Mucosa of descending colon (tissue), 3 donors: ENCODE measurements at places on chromosomes 4 and X. TPM values are rescaled to one million over a fixed set of nuclear protein-coding genes. Genes with fewer than 3 reads are reported as not detected.

GRCh38 chr4:126124818-126125217 is 810.1 kb downstream of the FAT4 start:
- DNase-seq, result no peak

GRCh38 chr4:76197031-76197743 is 16.4 kb downstream of the SCARB2 start:
- DNase-seq, result no peak

DNA sequence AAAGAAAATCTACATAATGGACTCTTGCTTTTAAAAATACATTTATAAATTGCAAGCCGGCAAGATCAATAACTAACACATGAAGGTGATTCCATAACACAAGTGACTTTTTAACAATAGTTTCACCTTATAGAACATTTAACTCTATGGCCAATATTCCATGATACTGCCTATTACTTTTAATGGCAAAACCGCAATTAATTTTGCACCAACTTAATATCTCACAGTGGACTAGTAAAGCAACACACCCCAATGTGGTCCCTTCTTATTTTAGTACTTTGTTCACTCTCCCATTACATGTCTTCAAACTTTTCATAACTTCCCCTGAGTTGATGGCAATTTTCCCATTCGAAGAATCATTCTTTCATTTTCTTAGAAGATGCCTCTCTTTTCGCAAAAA is 351.6 kb upstream of the F9 start:
- no peak for DNase-seq

- no peak for DNase-seq
Observed at GRCh38 chrX:119708936-119709335, 16.0 kb upstream of the SEPTIN6 start.

GRCh38 chrX:40267334-40268187 is 169.8 kb upstream of the BCOR start:
- DNase-seq, result no peak

GRCh38 chr4:126991965-126992364 is 640.8 kb upstream of the INTU start:
- DNase-seq, result no peak

GRCh38 chrX:108704839-108705238 is 31.5 kb downstream of the IRS4 start:
- DNase-seq, result no peak

- DNase-seq, result no peak
Observed at GRCh38 chr4:5100986-5101385, 49.7 kb downstream of the STK32B start.

DNA sequence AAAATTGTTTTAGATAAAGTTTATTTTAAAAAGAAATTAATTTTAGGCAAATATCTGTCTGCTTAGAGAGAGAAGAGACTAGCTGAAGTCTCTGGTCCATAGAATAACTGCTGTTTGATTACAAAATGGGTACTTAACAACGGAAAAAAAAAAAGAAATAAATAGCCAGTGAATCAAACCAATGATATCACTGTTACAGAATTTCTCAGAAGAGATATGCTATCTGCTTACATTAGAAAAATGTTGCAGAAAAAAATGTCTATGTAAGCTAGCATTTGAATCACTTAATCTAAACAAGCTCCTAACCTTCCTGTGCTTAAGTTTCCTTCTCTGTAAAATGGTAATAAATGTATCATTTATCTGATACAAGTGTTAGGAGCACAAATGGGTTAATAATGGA is 189.9 kb downstream of the IL15 start:
- DNase-seq, result no peak

DNA sequence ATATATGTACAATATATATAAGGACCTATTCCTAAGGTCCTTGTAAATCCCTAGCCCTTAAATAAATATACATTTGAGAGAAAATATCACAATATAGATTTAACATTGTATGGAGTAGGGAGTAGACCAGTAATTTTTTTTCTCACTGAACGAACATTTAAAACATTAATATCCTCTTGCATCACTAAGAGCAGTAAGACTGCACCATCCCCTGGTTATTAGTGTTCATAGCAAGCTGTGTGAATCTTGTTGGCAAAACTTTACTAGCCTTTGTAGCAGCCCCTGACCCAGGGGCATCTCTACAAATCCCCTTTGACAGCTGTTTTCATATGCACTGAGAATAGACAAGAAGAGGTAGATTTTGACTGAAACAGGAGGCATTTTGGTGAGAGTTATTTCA is 146.5 kb downstream of the IL1RAPL2 start:
- no peak for DNase-seq

- no peak for DNase-seq
Observed at GRCh38 chrX:11557120-11557519, 108.6 kb downstream of the ARHGAP6 start.

GRCh38 chrX:9865804-9866472 is 79.7 kb downstream of the SHROOM2 start:
- no peak for DNase-seq

- DNase-seq, result no peak
Observed at GRCh38 chr4:38241541-38241940, 281.3 kb downstream of the PTTG2 start.

GRCh38 chrX:70025464-70025863 is 24.3 kb downstream of the AWAT2 start:
- DNase-seq, result no peak

- no peak for DNase-seq
Observed at GRCh38 chrX:103631145-103631544, 2.4 kb downstream of the TCEAL1 start.

GRCh38 chrX:41602816-41603345 is 85.9 kb upstream of the GPR34 start:
- no peak for DNase-seq

GRCh38 chr4:86924811-86925210 is 10.0 kb upstream of the AFF1 start:
- no peak for DNase-seq

- DNase-seq, result no peak
Observed at GRCh38 chrX:9430346-9430921, 34.4 kb upstream of the TBL1X start.

DNA sequence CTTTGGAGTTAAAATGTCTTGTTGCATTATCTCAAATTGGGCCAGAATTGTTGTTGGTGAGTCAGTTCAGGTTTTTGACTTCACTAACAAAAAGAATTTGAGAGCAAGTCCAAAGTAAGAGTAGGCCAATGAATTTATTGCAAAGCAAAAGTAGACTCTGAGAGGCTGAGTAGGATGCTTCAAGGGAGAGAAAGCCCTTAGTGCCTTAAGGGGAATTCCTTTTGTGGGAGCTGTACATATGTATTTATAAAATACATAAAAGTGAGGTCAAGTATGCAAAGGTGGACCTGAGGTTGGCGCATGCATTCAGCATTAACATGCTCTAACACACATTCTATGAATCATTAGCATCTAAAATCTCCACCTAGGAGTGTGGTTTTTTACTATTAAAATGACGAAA is 565.4 kb downstream of the GRXCR1 start:
- DNase-seq, result no peak

- peak; percentile 58 for DNase-seq
Observed at GRCh38 chr4:104491481-104492182, 3.1 kb downstream of the CXXC4 start.

- DNase-seq, result no peak
Observed at GRCh38 chr4:183356173-183356830, 34.1 kb upstream of the CLDN24 start.

DNA sequence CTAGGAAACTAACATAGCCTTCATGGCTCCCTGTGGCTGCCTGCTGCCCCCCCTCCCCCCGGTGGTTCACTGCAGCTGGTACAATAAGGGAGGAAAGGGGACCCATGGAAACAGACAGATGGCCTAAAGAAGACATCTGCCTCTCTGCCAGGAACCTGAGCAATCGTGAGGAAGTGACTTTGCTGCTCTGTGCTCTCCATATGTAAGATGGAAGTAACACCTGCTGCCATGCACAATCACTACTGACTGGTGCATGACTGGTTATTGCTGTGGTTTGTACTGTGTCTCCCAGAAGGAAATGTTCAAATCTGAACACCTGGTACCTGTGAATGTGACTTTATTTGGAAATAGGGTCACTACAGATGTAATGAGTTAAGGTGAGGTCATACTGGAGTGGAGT is 43.6 kb downstream of the CD99L2 start:
- DNase-seq, result no peak

DNA sequence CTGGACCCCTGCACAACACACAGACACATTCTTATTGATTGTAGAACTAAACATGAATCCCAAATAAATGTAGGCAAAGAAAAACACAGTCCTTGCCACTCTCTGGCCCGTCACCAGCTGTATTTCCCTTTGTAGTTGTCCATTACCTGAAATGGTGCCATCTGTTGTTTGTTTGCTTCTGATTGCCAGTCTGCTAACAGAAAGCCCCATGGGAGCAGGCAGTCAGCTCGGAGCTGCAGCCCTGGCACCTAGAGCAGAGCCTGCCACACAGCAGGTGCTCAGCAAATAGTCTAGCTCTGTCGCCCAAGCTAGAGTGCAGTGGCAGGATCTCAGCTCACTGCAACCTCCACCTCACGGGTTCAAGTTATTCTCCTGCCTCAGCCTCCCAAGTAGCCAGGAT is 28.9 kb downstream of the CPLX1 start:
- peak; percentile 41 for DNase-seq

- DNase-seq, result no peak
Observed at GRCh38 chrX:30910124-30910860, 21.2 kb upstream of the TAB3 start.

- no peak for DNase-seq
Observed at GRCh38 chrX:154013614-154014360, 5.9 kb downstream of the IRAK1 start.

- no peak for DNase-seq
Observed at GRCh38 chr4:102322736-102323135, 22.5 kb downstream of the SLC39A8 start.

DNA sequence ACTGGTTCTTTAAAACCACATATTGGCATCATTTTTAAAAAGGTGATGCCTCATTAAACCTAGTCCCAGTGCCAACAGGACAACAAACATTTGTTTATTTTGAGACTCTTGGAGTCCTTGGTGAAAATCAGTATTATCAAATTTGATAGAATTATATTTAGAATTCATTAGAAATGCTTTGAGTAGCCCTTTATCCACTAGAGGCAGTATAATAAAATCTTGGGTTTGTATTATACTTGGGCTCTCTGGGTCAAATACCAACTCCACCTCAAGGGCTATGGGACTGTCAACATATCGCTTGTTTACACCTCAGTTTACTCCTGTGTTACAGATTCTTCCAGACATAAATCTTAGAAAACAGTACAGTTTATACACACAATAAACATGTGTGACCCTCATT is 335.7 kb upstream of the FSTL5 start:
- no peak for DNase-seq

DNA sequence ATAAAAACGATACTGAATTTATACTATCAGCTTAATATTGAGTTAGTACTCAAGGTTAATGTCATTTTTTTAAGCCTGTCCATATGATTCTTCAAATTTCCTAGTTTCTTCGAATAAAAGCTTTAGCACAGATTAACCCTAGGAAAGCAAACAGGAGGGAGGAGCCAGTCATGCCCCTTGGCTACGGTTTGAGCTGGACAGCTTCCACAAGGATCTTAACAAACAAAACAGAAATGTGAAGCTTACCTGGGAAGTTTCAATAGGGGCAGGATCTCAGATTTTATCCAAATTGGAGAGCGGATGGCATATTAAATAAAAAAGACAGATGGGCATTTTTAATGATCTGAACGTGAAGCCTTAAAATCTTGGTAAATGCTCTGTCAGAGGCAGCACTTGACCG is 2.3 kb downstream of the NWD2 start:
- DNase-seq, result no peak

SPANXB1 gene
- total RNA-seq, result not detected

ARHGAP6 gene
- 2.2 TPM for total RNA-seq

SPATA4 gene
- 0.57 TPM for total RNA-seq

BEX3 gene
- total RNA-seq, result 35.6 TPM

KLKB1 gene
- total RNA-seq, result 1.1 TPM

LONRF3 gene
- total RNA-seq, result 8.1 TPM

PRPS1 gene
- total RNA-seq, result 16.2 TPM

TRIM61 gene
- total RNA-seq, result 0.73 TPM

DMP1 gene
- total RNA-seq, result not detected

OTC gene
- total RNA-seq, result 1.6 TPM

MAGEB10 gene
- not detected for total RNA-seq

TEC gene
- 4.0 TPM for total RNA-seq
